CD4-positive, alpha-beta memory T cell (primary cell): ENCODE measurements at places on chromosomes 6 and 20.

- DNase-seq = no peak
Measured at GRCh38 chr6:3770023-3770720, 18.7 kb upstream of the PXDC1 start.

- DNase-seq = no peak
Measured at GRCh38 chr6:134729561-134729960, 220.3 kb downstream of the ALDH8A1 start.

DNA sequence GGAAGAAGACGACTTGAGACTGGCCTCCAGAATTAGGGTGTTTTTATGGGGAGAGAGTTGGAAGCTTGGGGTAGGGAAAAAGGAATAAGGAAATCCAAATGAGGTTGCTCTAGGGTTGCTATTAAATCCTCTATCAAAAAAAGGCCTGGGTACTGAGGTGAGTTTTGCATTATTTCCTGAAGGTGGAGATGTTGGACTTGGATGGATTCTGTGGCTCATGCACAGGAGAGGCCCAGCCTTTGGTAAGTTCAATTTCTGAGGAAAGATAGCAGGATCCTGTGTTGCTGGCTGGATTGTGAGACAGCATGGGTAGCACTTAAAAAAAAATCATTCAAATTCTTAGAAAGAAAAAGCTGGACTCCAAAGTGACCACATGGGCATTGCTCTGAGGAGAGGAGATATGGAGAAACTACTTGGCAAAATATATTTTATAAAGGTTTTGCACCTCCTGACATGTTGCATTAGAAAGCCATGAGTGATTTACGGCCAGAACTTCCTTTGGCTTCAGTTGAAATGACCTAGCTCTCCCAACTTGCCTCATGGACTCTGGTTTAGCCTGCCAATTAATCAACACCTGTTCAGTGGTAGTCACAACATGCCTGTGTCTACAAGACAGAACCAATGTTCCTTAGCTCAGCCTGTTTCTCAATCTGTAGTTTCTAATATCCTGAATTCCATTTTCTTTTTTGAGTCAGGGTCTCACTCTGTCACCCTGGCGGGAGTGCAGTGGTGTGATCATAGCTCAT lies 152.1 kb upstream of the RALGAPA2 start:
- no peak for DNase-seq

- DNase-seq = no peak
Measured at GRCh38 chr6:133756078-133756695, 132.7 kb upstream of the TCF21 start.

GRCh38 chr6:154167126-154167525 lies 128.1 kb downstream of the OPRM1 start:
- DNase-seq = no peak

GRCh38 chr20:35360033-35360432 lies 51.7 kb downstream of the UQCC1 start:
- DNase-seq = no peak
